ENCODE measurements at places on chromosomes 7 and 10. TPM values are rescaled to one million over a fixed set of nuclear protein-coding genes. Genes with fewer than 3 reads are reported as not detected.

Gene NKX1-2
- not detected for total RNA-seq

- no peak for DNase-seq
- H3K4me1 ChIP-seq: no peaks in the 10 kb centered on the region
- no peak overlapping the region for H3K4me3 ChIP-seq
- no peaks in the 10 kb centered on the region for H3K36me3 ChIP-seq
- H3K27me3 ChIP-seq: no peaks in the 10 kb centered on the region
These were observed 115.6 kb downstream of the ELMO1 start for GRCh38 chr7:37333075-37333474.

DNA sequence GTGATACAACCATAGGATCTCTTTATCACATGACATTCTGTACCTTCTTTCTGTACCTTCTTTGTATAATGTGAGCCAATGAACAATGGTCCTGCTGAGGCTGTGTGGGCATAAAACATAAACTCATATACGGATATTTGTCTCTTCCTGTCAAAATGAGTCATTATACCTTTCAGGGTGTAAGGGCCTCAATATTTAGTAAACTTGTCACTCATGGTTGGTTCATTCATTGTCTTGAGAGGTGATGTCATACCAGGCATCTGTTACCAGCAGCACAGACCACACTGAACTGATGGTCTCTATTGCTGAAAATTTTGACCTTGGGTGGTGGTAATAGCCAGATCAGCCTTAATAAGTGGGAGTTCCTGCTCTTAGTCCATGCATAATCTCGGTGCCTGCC is 287.6 kb upstream of the TPK1 start:
- H3K27ac ChIP-seq: no peak overlapping the region
- H3K36me3 ChIP-seq: no peaks in the 10 kb centered on the region
- H3K4me3 ChIP-seq: no peak overlapping the region
- H3K4me1 ChIP-seq: no peaks in the 10 kb centered on the region
- no peaks in the 10 kb centered on the region for H3K27me3 ChIP-seq

Gene ZNF117
- total RNA-seq: 3.0 TPM

GRCh38 chr7:47581804-47582763 is at the start of gene TNS3:
Gene TNS3 (minus strand): TSS chr7:47582111. CDS start chr7:47439636, 142,475 bp downstream.
- no peaks in the 10 kb centered on the region for H3K27me3 ChIP-seq
- peak within 1 kb of the TSS; percentile 86 for H3K27ac ChIP-seq
- peak; percentile 59 for DNase-seq
- H3K4me3 ChIP-seq: peak within 1 kb of the TSS; percentile 91
- no peaks in the 10 kb centered on the region for H3K36me3 ChIP-seq
- H3K4me1 ChIP-seq: peaks cover 2% of the 10 kb centered on the region

DNA sequence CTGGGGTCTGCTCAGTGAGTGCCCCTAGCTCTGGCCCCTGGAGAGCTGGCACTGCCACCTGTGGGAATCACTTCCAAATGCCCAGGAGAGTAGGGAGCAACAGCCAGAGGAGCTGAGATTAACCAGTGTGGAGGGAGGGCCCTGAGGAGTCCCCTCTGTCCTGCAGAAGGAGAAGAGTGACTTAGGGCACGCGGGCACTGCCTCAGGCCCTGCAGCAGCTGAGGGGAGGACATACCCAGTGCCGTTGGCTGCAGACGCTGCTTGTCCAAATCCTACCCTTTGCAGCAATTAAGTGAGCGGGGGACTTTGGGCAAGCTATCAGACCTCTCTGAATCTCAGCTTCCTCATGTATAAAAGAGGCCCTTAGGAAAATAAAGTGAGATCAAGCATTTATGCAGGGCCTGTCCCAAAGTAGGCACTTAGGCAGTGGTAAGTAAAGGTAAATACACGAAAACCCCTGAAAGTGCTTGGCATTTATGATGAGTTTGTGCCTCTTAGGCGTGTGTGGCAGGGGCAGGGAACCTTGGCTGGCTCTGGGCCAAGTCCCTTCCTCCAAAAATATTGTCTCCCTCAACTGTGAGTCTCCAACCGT is 16.9 kb downstream of the PRF1 start:
- DNase-seq: peak; percentile 14
- H3K4me1 ChIP-seq: no peaks in the 10 kb centered on the region
- H3K27ac ChIP-seq: no peak overlapping the region
- H3K4me3 ChIP-seq: no peak overlapping the region

GRCh38 chr10:49526619-49527018 is 12.3 kb downstream of the ERCC6 start:
- no peaks in the 10 kb centered on the region for H3K27me3 ChIP-seq
- DNase-seq: no peak
- no peaks in the 10 kb centered on the region for H3K4me1 ChIP-seq
- H3K27ac ChIP-seq: no peak overlapping the region

DNA sequence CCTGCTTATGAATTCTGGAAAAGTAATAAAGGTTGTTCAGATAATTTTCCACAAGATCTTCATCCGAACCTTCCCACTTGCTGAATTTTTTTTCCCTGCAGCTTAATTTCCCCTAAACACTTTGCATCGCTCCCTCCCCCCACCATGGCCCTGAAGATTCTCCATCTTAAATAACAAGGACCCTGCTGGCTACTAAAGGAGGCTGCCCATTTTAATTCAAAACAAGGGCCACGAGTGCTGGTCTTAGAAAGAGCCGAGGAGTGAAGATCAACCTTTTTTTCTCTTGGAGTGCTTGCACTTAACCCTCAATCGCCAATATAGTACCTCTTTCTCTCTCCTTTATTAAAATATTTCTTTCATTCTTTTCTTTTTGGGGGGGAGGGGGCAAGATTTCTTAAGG is 9.2 kb upstream of the SP8 start:
- no peaks in the 10 kb centered on the region for H3K4me1 ChIP-seq
- no peak overlapping the region for H3K4me3 ChIP-seq
- no peak overlapping the region for H3K27ac ChIP-seq

- no peak overlapping the region for H3K4me3 ChIP-seq
- H3K27me3 ChIP-seq: no peaks in the 10 kb centered on the region
- peak; percentile 66 for DNase-seq
- no peak overlapping the region for H3K27ac ChIP-seq
These were observed 4.7 kb downstream of the LRRC4 start for GRCh38 chr7:128026551-128026950.

Gene HOXA3
- total RNA-seq: not detected

- H3K36me3 ChIP-seq: no peaks in the 10 kb centered on the region
- H3K27me3 ChIP-seq: no peaks in the 10 kb centered on the region
- no peak overlapping the region for H3K27ac ChIP-seq
- H3K4me3 ChIP-seq: no peak overlapping the region
- no peaks in the 10 kb centered on the region for H3K4me1 ChIP-seq
These were observed 169.3 kb downstream of the SH3PXD2A start for GRCh38 chr10:103685880-103686669.

DNA sequence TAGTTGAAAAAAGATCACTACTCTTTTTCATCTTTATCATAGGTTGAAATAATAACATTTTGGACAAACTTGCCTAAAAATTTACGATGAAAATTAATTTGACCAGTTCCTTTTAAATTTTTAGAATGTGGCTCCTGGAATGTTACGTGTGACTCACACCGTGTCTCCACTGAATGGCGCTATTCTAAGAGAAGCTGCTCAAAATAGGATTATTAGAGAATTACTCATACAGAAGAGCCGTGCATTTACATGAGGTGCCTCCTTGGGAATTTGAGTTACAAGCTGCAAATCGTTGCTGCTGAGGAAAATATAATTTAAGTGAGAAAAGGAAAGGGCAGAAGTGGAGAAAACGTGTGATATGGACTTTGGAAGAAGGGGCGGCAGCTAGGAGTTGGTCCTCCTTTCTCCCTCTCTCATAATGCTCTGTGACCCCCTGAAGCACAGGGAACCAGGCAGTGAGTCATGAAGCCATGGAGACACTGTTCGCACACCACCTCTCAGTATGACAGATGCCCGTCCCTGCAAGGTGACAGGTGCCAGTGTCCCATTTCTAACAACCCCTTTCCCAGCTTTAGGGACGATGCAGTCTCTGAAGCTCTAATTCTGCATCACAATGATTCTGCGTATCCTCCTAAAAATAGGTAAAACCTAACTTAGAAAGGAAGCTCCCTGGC is 323.2 kb upstream of the COBL start:
- no peak overlapping the region for H3K27ac ChIP-seq
- no peak overlapping the region for H3K4me3 ChIP-seq
- H3K4me1 ChIP-seq: no peaks in the 10 kb centered on the region
- no peaks in the 10 kb centered on the region for H3K36me3 ChIP-seq

GRCh38 chr10:71025535-71025934 is 137.2 kb upstream of the PCBD1 start:
- H3K4me1 ChIP-seq: no peaks in the 10 kb centered on the region
- no peaks in the 10 kb centered on the region for H3K36me3 ChIP-seq
- no peak overlapping the region for H3K27ac ChIP-seq
- H3K27me3 ChIP-seq: no peaks in the 10 kb centered on the region
- no peak overlapping the region for H3K4me3 ChIP-seq

All from right lobe of liver (tissue), 6 donors.